ENCODE measurements at places on chromosomes 5 and 9. TPM values are rescaled to one million over a fixed set of nuclear protein-coding genes. Genes with fewer than 3 reads are reported as not detected.

PCDHA1 gene
- total RNA-seq: not detected

DNA sequence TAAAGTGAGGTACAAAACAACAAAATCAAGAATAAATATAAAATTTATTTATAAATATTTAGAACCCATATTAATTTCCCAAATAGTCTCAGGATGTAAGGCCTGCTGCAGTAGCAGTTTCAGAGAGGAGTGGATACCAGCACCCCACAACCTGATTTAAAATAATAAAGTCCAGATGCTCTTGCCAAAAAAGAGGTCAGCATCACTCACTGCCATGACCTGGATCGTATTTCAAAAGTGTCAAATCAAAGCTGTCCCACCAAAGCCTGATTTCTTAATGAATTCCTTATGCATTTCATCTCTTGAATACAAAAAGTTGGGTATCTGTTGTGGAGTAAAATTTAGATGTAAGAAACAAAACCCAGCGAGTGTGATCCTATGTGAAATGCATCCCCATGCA is 58.0 kb upstream of the ROR2 start:
- peak; percentile 19 for DNase-seq

- DNase-seq: no peak
Measured at GRCh38 chr9:135619599-135619886, 19.8 kb downstream of the GLT6D1 start.

GRCh38 chr9:127841087-127841835 is 13.2 kb downstream of the ENG start:
- no peak for DNase-seq

DNA sequence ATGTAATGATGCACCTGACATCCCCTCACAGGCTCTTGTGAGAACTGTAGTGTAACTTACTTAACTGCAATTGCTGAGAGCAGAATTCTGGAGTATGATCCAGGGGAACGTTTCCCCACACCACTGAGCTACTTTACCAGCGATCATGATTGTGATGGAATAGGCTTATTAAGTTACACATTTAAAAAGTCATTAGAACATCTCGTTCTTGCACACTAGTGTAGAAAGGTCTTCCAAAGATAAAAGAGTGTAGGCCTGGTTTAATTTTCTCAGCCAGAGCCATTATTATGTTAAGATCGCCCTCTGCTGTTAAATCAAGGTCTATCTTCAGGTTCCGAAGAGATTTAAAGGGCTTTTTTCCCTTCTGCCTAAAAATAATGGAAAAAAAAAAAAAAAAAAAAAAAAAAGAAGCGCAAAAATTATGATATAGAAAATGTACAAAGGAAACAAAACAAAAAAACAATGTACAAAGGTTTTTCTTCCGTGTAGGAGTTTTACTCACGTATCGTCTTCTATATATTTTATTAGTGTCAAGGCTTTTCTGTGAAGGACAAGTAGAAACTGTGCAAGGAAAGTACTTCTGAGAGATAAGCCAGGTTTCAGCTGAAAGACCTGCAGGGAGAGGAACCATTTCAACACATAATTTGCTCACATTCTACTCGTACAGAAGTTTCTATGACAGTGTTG is 18.6 kb upstream of the MOB3B start:
- DNase-seq: peak; percentile 10
